ENCODE measurements at places on chromosomes 5 and 9.

DNA sequence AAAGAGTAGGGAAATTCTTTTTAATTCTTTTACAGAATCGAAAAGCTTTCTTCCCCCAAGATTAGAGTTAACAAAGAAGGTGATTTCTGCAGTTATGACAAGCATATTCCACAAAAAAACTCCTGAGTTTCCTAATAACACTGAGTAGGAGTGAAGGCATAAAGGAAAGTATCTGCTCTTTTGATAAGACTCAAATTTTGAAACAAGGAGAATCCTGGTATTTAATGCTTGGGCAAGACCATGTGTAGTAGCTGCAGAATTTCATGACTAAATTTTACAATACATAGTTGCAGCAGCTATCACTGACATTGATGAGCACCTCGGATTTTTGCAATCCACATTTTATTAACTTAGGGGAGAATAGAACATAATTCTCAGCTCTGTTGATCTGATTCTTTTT, 92.6 kb downstream of the MARCHF3 start:
- no peak for DNase-seq

GRCh38 chr5:157306692-157307471, 41.0 kb downstream of the CYFIP2 start:
- DNase-seq = no peak

DNA sequence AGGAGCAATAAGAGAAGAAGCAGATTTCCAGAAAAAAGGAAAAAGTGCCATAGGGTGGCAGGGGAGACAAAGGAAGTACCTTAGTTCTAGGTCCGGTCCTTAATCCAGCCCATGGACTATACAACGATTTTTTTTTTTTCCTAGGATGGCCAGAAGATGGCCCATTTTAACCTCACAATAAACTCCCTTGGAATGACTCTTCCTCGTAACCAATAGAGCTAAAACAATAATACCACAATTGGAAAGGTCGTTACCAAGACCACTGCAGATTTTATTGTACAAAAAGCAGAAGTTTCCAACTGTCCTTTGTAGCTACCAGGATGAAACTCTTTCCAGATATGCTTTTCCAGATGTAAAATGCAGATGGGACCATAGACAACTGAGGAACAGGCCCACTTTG, 34.4 kb upstream of the SSBP2 start:
- no peak for DNase-seq

GRCh38 chr5:158619083-158619788, 480.5 kb downstream of the EBF1 start:
- no peak for DNase-seq

- no peak for DNase-seq
These were observed 141.5 kb downstream of the RMI1 start for GRCh38 chr9:84121991-84122523.

DNA sequence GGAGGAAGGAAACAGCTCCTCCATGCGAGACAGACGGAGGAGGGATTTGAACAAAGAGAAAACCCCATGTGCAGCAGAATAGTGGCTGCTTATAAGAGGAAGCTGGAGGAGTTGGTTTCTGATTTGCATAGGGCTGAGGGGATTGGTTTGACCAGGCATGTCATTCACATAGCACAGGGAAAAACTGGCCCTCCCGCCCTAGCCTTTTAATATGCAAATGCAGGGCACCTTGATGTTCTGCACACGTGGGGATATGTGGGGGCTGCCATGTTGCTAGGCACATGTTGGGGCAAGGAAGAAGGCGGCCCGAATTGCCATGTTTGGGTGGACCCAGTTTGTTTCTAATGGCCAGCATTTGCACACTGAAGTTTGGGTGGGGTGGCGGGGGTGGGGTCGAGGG, 42.2 kb downstream of the OSMR start:
- DNase-seq = peak; percentile 23

DNA sequence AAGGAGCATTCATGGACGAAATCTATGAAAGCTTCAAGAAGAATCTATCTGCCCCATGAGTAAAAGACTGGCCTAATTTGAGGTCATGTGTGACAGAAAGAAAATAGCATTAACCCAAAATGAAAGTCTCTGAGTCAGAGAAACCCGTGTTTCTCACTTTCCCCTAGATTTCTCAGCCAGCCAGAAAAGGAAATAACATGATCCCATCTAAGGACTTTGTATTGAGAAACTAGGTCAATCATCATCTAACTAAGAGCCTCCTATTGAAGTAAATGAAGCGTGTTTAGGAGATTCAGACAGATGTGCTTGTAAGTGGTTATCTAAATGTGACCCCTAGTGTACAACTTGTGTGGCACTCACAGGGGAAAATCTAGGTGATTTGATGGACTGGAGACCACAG, 77.3 kb upstream of the ZNF366 start:
- DNase-seq = no peak

DNA sequence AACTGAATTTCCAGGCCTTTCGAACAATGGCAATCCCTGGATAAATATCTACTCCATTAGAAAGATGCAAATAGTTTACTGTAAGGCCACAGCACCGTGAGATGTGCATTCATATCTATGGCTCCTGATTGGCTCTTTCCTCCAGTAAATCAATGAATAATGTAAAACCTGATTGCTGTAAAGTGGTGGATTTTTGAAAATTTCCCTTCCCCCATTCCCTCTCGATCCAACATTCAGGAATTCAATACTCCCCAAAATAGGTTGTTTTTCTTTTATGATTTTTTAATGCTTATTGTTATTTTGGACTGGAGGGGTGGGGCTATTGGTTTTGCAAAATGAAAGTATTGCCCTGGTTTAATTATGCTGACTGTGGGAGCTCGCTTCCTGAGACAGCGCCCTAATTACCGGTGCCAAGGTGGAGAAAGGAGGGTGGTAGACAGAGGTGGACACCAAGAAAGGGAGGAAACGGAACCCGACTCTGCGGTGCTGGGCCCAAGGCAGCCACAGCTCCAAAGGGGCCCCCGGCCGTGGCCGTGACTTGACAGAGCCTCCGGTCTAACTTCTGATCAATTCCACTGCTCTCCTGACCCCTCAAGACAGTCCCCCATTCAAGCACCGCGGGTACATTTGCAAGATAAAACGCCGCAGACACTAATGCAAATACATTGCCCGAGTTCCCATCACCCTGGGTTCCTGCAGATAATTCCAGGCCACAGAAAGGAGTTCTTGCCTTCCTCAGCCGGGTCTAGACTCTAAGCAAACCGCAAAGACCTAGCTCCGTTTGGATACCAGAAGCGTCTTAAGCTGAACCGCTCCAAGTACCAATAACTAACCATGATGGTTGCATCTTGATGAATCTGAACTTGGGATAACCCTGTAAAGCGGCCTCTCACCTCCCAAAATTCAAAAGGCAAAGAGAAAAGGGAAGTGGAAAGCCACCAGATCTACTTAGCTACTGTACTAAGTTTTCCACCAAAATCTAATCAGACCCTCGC, 211.2 kb downstream of the MEF2C start:
- DNase-seq = peak; percentile 71

- no peak for DNase-seq
These were observed 262.2 kb downstream of the EFNA5 start for GRCh38 chr5:107408564-107408963.

- no peak for DNase-seq
These were observed 45.0 kb downstream of the ELL2 start for GRCh38 chr5:95916687-95917085.

DNA sequence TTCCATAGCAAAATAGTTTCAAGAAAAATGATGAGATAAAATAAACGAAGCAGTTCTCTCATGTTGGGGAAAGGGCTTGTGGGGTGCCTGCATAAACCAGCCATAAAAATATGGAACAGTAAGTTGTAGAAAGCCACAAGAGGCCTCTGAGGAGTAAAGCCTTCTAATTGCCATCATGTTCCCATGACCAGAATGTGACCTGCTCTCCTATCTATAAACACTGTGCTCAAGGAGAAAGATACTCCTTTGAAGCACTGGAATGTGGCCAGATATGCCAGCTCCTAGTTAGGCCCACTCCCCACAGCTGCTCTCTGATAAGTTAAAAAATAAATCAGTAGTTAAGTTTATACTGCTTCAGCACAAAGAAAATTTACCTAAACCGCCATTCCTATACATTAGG, 65.8 kb downstream of the SETX start:
- no peak for DNase-seq

DNA sequence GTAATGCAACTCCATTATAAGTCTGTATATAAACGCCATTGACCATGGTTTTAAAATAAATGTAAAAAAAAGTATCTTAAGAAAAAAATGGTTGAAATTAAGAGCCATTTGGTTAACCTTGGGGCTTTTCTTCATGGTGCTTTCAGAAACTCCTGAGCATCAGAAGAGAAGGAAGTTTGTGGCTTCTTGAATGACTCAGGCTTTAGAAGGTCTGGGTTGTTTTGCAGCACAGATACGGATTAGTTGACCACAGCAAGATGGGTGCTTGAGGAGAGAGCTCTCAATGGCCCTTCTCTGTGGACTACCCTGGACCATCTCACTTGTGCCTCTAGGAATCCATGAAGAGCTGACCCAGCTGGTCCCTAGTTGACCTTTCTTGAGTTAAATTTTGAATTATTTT, 189.5 kb downstream of the TMEM38B start:
- no peak for DNase-seq

DNA sequence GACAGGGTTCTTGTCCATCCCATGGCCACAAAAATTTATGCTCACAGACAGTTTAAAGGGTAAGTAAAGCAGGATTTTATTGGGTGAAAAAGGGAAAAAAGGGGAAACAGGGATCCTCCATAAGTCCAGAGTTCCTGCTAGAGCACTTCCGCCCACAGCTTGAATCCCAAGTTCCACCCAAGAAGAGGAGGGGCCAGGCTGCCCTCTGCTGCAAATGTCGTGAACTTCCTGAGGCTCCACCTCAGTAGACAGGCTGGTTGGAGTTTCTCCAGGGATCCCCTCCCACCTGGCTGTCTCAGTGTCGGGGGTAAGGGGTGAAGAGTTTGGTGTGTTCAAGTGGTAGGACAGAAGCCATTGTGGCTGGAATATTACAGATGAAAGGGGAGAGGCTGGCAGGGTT, 275.0 kb upstream of the SGCD start:
- no peak for DNase-seq

GRCh38 chr5:119873611-119874010, 244.3 kb downstream of the FAM170A start:
- no peak for DNase-seq

GRCh38 chr9:113192455-113192854, 28.6 kb downstream of the FKBP15 start:
- DNase-seq = no peak

- no peak for DNase-seq
These were observed 49.1 kb upstream of the ANKRD55 start for GRCh38 chr5:56282216-56282615.

DNA sequence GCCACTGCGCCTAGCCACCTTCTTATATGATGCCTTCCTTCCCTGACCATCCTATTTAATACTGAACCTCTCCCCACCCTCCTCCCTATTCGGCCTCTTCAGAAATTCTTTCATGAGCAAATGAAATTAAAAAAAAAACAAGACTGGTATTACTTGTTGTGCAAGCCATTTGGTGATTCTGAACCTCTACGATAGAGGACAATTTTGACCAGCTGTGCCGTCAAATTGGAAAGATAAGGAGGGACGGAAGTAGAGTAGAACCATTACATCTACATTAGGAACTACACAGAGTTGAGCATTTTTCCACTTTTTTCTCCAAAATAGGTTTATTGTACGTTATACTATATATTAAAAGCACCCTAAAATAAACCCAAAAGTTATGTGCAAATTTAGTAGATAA, 2.9 kb downstream of the DHX29 start:
- no peak for DNase-seq

GRCh38 chr9:93032545-93032944, 26.0 kb upstream of the SUSD3 start:
- no peak for DNase-seq

- DNase-seq = no peak
These were observed 9.4 kb upstream of the RPS14 start for GRCh38 chr5:150458802-150459557.

- no peak for DNase-seq
These were observed 55.1 kb downstream of the ASS1 start for GRCh38 chr9:130499804-130500263.

DNA sequence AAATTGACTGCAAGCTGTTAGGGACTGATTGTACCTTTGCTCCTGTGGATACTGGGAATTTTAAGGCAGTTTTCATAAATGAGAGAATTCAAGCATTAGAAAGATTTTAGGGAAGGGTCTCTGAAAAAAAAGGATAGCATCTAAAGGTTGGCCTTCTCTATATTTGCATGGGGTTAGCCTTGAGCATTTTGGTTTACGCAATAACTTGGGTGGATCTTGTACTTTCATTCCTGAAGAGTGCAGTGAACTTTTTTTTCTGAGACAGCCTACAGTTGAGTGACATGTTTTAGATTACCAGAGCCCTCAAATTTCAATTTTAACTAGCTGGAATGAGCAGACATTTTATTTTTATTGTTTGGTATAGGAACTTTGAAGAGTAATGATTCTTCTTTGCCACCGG, 91.6 kb upstream of the NR3C1 start:
- no peak for DNase-seq

DNA sequence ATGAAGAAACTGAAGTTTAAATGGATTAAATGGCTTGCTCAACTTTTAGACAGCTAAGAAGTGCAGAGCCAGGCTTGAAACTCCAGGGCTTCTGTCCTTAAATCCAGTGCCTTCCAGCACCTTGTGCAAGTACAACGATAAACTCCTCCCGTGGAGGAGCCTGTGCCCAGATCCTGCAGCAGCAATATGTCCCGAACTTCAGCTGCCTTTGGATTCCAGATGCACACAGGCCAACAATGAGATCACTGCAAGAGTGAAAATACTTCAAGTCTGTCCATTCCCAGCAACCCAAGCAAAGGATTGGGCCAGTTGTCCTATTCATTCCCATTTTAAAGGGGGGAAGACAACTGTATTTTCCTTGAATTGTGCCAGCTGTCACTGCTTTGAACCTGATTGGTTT, 199.6 kb downstream of the CRB2 start:
- DNase-seq = no peak

DNA sequence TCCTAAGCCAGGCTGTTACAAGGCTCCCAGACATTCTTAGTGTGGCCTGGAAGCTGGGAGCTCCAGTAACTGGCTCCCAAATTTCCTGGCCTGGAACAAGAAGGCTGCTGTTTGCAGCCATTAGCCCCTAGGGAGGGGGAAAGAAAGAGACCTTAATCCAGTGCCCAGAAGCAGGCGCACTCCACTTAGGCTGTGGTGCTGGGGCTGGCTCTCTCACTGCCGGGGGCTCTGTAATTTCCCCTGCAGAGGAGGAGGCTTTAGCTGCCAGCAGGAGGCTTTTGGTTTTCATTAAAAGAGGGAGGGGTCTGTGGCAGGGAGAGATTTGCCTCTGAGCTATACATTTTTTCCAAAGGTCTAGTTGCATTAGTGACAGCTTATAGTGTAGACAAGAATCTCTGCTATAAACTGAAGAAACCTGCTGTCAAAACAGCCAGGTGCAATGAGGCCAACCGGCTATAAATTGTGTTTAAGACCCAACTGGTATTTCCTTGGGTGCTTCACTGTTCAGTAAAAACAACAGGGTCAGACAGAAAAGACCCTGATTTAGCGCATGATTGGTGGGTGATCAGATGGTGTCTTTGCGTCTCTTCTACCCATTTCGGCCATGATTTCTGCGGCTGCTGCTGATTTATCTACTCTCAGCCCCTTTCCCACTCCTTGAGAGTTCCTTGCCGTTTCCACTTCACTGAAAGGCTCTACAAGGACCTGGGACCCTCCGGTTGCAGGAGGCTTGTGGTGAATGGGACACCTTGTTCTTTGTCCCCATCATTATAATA, 254.6 kb downstream of the AOPEP start:
- peak; percentile 50 for DNase-seq

Measured in NT2/D1 (cell line).